ENCODE measurements at places on chromosomes 2 and 18.

GRCh38 chr2:144354953-144355352, 165.0 kb downstream of the ZEB2 start:
- no peak for DNase-seq

DNA sequence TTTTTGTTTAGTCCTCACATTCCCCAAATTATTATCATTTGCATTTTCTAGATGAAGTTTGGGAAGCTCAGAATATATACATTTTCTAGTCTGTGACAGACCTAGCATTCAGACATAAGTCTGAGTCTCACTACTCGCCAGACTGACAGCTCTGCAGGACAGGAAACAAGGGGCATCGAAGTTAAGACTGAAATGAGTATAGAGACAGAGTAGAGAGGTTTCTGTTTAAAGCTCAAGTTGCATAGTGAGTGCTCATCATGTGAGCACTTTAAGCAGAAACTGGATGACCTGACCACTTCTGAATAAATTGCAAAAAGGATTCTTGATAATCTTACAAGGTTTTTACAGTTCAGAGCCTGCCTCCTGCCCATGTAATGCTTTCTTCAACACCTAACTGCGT, 1.1 kb downstream of the HADHB start:
- no peak for DNase-seq

- no peak for DNase-seq
Measured at GRCh38 chr2:237773826-237774225, 24.8 kb upstream of the RBM44 start.

GRCh38 chr18:7349181-7349837, 118.4 kb downstream of the LRRC30 start:
- DNase-seq, result no peak

- peak; percentile 53 for DNase-seq
Measured at GRCh38 chr2:154623819-154624218, 74.7 kb upstream of the KCNJ3 start.

DNA sequence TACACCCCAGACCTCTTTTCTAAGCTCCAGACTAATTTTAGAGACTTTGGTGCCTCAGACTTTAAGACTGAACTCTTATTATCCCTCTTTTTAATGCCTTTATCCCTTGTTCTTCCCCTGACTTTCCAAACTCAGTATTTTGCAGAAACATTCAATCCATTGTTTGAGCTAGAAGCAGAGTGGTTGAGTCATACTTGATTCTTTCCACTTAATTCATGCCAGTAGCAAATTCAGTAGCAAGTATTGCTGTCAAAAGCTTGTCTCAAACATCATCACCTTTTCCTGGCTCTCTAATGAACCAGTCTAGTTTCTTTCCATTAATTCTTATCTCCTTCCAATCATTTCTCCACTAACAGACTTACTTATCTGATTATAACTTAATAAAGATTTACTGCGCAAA, 699.7 kb upstream of the ZNF804A start:
- no peak for DNase-seq

GRCh38 chr2:109457794-109458193, 156.0 kb downstream of the SEPTIN10 start:
- DNase-seq, result no peak

- DNase-seq, result no peak
Measured at GRCh38 chr2:68126561-68126960, 31.1 kb upstream of the PNO1 start.

DNA sequence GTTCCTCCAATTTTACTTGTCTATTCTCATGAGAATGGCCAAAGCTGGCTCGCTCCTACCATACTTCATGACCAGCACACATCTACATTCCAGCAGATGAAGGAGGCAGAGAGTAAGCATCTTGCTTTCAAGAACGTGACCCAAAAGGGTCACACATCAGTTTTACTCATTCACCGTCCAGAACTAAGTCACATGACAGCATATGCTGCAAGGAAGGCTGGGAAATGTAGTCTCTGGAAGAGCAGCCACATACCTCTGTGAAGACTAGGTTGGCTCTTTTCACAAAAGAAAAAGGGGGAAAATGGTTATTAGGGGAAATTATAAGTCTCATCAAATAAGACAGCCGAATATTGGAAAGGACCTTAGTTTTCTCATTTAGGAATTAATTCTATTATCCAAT, 835.3 kb downstream of the EPHA4 start:
- DNase-seq, result no peak

- DNase-seq, result no peak
Measured at GRCh38 chr2:7887441-7887840, 794.4 kb upstream of the ID2 start.

DNA sequence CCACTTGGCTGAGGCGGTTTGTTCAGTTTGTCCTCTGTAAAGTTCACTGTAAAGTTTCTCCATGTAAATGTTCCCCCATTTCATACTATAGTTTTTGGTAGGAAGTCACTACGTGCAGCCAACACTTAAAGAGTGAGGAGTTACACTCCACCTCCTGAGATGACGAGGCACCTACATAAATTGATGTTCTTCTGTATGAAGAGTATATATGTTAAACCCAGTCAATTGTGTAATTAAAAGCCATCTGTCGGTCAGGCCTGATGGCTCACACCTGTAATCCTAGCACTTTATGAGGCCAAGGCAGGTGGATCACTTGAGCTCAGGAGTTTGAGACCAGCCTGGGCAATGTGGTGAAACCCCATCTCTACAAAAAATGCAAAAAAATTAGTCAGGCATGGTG, 7.6 kb downstream of the PIGN start:
- no peak for DNase-seq

DNA sequence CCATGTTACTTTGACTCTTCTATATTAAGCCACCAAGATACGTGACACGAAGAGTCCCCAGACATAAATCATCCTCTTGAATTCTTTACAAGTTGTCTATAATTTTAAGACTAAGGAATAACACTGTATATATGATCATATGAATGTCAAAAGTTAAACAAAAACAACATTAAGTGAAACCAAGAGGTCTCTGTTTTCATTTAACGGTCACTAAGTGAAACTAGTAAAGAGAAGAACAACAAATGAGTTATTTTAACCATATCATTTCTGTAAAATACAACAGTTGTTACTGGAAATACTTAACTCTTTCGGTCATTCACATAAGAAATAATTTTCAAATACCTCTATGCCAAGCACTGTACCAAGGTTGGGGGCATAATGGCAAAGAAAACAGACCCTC, 45.7 kb upstream of the STK17B start:
- no peak for DNase-seq

- DNase-seq, result no peak
Measured at GRCh38 chr2:16252891-16253290, 312.5 kb downstream of the MYCN start.

GRCh38 chr2:180664507-180664906, 315.9 kb upstream of the UBE2E3 start:
- no peak for DNase-seq

DNA sequence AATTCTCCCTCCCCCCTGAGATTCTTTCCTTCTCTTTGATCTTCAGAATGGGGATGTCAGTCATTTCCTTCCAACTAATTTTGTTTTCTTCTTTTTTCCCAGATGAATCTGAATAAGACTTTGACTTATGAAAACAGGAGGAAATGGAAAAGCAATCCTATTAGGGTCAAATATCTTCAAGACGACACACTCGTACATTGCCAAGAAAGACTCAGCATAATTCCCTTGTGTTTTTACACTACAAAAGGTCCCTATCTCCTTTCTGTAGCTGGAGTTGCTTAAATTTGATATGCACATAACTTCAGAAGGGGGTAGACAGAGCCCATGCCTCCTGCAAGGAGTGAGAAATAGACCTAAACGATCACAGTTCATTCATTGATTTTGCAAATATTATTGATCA, 230.3 kb upstream of the RBBP8 start:
- DNase-seq, result no peak

GRCh38 chr2:191252699-191253098, 7.5 kb downstream of the MYO1B start:
- no peak for DNase-seq

GRCh38 chr2:237026981-237027711, 58.5 kb upstream of the COPS8 start:
- peak; percentile 9 for DNase-seq

DNA sequence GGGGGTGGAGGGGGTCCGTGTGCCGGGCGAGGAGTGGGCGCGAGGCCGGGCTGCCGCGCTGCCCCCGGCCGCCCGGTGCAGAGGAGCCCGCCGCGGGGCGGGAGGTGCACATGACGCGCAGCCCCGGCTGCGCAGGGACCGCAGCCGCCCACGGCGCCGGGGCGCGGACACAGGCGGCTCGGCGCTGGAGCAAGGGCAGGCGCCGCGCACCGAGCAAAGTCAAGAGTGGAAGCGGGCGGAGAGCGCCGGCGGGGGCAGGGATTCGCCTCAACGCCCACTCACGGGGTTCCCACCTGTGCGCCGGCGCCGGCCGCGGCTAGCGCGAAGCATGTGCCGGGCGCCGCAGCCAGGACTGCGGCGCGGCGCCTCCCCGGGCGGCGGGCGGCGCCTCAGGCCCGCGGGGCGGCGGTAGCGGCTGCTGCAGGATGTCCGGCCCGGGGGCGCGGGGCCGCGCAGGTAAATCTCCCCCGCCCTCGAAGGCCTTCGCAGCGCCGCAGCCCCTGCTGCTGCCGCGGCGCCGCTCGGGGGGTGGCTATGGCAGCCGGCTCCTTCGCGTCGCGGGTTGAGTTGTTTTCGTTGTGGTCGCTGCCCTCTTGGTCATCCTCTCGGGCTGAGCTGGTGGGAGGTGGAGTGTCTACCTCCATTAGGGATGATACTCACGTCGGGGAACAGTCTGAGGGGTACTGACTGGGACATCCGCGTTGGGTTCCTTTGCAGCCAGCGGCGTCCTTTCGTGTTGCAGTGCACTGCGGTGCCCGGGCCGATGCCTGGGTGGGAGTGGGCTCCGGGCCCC, 216.3 kb upstream of the DTNA start:
- DNase-seq, result peak; percentile 66

DNA sequence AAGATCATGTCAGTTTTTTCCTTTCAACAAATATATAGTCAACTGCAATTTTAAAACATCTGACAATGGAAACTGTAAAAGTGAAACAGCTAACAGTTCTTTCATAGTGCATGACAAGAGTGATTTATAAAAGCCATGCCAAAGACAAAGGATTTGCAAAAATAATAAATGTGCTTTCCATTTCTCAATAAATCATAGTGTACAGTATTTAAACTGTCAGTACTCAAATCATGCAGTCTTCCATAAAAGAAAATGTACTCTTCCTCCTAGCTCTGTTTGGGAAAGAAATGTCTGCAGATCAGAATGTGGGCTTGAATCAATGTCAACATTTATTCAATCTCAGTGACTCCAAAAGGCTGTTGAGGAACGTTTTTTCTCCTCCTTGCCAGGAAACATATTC, 131.7 kb upstream of the PDE1A start:
- no peak for DNase-seq

DNA sequence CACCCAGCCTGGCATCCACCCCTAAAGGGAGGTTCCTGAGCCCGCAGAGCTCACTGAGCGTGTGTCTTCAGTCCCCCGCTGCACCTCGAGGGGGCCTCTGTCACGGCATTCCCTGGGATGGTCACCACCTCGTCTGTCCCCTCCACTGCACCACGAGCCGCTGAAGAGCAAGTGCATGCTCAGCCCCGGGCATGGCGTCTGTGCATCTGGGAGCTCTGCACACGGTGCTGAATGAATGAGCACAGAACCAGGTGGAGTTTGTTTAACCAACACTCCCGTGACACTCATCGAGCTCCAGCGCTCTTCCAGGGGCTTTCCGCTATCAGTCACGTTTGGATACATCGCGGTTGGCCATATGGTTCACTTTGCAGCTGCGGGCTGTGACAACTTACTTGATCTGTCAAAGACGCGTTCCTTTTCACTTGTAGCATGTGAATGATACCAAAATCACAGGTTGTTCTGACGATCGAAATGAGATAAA, 9.2 kb downstream of the ALLC start:
- DNase-seq, result no peak

DNA sequence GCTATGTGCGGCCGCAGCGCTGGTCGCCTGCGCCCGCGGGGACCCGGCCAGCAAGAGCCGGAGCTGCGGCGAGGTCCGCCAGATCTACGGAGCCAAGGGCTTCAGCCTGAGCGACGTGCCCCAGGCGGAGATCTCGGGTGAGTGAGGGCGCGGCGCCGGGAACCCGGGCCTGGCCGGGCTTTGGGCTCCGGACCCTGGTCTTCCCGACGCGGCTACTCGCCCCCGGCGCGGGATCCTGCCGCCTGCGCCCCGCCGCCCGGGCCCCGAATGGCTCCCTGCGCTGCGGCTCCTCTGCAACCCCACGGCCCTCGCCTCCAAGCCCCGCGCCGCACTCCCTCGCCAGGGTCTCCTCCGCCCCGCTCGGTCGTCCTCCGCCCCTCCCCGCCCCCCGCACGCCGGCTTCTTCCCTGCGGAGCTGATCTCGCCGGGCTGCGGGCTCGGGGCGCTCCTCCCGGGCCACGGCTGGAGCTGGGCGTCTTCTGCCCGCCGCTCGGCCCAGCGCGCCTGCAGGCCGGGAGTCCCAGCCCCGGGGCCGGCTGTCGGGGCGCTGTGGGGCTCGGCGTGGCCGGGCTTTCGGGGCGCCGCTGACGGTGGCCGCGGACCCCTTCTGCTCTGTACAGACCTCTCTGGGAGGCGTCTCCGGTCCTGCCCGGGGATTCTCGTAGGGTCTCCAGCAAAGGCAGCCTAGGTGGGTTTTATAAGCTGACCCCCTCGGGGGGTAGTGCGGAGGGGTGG, 652 bp downstream of the GPC1 start:
- no peak for DNase-seq

- DNase-seq, result no peak
Measured at GRCh38 chr2:226064932-226065570, 665.5 kb downstream of the NYAP2 start.

GRCh38 chr2:230899786-230900185, 25.3 kb downstream of the GPR55 start:
- DNase-seq, result no peak

GRCh38 chr2:100124761-100125160, 17.6 kb downstream of the AFF3 start:
- no peak for DNase-seq

DNA sequence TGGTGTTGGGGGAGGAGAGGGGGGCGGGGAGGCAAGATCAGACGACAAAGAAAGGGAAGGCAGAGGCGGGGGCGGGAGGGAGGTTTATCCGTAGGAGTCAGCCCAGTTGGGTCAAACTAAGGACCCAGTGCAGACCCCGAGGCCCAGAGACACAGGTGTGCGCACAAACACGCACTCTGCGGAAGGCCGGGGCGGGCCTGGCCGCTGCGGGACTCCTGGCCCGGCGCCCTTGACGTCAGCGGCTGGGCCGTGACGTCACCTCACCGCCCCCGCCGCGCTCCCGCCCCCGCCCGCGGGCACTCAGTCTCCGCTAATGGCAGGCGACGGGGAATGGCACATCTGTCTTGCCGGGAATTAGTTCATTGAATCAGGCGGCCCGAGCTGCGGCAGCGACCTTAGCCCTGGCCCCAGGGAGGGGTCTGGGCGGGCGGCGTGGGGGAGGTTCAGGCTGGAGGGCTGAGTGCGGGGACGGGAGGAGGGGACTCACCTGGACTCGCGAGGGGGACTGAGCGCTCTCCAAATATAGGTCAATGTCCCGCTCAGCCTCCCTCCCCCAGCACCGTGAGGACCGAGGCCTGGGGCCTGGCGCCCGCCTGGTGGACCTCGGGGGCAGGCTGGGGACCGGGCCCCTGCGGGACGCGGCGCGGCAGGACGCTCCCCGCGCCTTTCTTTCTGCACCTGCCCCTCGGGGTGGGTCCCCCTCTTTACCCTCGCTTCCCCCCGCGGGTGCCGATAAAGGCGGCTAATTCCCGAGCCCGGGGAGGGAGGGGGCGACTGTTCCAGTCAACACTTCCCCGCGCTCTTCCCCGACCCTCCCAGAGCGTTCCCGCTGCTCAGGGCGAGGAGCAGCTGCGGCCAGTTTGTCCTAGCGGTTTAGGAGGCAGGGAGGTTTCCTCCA, 15.5 kb upstream of the ECEL1 start:
- DNase-seq, result no peak
